ENCODE measurements at places on chromosomes 5 and 9. TPM values are rescaled to one million over a fixed set of nuclear protein-coding genes. Genes with fewer than 3 reads are reported as not detected.

GRCh38 chr5:1294835-1295649 lies at the start of gene TERT:
TERT (minus strand) TSS chr5:1295068; CDS start chr5:1294989, 79 bp downstream.
- peak within 1 kb of the TSS; percentile 67 for H3K4me3 ChIP-seq
- H3K27me3 ChIP-seq = no peaks in the 10 kb centered on the region
- H3K4me1 ChIP-seq = peaks cover 26% of the 10 kb centered on the region
- no peak within 1 kb of the TSS for H3K27ac ChIP-seq
- DNase-seq = peak; percentile 92

DNA sequence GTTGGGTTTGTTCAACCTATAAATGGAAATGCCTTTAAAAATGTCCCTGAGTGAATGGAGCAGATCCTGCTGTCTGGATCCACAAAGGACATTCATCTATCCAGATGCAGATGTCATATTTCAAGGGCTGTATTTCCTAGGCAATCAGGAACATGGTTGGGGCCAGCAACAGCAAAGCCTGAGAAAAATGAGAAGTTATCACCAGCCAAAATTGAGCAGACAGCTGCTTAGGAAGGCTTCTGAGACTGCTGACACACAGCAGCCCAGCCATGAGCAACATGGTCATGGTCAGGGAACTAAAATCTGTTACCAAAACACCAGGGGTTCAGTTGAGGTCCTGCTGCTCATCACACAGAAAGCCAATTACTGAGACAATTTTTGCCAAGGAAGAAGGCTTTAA lies 9.2 kb upstream of the IL7R start:
- no peaks in the 10 kb centered on the region for H3K4me1 ChIP-seq
- no peak overlapping the region for H3K27ac ChIP-seq
- no peaks in the 10 kb centered on the region for H3K36me3 ChIP-seq
- H3K27me3 ChIP-seq = no peaks in the 10 kb centered on the region

DNA sequence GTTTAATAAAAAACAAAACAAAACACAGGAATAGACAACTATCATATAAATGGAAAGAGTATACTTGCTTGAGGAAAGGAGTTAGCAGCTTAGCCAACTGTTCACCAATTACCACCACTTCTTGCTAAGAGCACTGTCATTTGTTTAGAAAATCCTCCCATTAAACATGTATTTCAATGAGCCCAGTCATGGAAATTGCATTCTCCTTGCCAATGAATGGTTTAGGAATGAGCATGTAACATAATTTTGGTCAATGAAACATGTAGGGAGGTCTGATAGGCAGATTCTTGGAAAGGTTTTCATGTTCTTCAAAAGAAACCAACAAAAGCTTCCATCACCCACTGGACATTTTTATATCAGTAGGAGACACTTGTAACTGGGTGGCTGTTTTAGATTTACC lies 502.8 kb upstream of the PAPPA start:
- no peak overlapping the region for H3K27ac ChIP-seq
- no peaks in the 10 kb centered on the region for H3K36me3 ChIP-seq
- H3K4me1 ChIP-seq = no peaks in the 10 kb centered on the region
- H3K27me3 ChIP-seq = no peaks in the 10 kb centered on the region
- no peak overlapping the region for H3K4me3 ChIP-seq

The GAPVD1 gene
- total RNA-seq = 31.2 TPM

DNA sequence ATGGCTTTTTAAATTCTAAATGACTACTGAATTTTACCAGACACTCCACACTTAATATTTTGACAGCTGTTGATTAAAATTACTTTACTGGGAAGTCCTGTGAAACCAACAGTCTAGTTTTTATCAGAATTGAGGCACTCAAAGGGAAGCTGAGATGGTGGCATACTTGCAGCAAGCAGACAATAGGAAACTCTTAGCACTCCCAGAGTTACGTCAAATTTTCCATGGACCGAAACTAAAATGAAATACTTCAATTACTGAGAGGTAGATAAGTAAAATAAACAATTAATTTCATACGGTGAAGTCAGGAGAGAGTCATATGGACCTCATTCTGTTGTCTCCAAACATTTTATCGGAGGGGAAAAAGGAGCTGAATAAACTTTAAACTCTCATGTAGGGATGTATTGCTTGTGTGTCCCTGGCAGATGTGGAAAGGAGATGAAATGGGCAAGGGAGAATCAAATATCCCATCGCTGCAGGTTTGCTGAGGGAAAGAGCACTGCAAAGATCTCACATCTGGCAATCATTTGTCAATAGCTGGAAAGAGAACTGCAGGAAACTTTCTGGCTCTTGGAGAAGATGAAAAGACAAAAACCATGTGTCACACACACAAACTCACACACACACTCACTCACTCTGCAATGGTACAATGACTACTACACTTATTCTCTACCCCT lies 189.4 kb downstream of the BNC2 start:
- DNase-seq = no peak
- H3K27ac ChIP-seq = no peak overlapping the region
- no peaks in the 10 kb centered on the region for H3K4me1 ChIP-seq
- no peak overlapping the region for H3K4me3 ChIP-seq
- no peaks in the 10 kb centered on the region for H3K27me3 ChIP-seq
- H3K36me3 ChIP-seq = no peaks in the 10 kb centered on the region

The SOHLH1 gene
- not detected for total RNA-seq

GRCh38 chr9:106775960-106776359 lies 87.0 kb upstream of the ZNF462 start:
- DNase-seq = no peak
- no peaks in the 10 kb centered on the region for H3K4me1 ChIP-seq
- H3K27me3 ChIP-seq = no peaks in the 10 kb centered on the region

- H3K4me1 ChIP-seq = no peaks in the 10 kb centered on the region
- no peak overlapping the region for H3K4me3 ChIP-seq
- no peak for DNase-seq
- H3K36me3 ChIP-seq = no peaks in the 10 kb centered on the region
- no peaks in the 10 kb centered on the region for H3K27me3 ChIP-seq
Measured at GRCh38 chr9:135455401-135456030, 24.1 kb upstream of the PPP1R26 start.

The PCSK5 gene
- not detected for total RNA-seq

DNA sequence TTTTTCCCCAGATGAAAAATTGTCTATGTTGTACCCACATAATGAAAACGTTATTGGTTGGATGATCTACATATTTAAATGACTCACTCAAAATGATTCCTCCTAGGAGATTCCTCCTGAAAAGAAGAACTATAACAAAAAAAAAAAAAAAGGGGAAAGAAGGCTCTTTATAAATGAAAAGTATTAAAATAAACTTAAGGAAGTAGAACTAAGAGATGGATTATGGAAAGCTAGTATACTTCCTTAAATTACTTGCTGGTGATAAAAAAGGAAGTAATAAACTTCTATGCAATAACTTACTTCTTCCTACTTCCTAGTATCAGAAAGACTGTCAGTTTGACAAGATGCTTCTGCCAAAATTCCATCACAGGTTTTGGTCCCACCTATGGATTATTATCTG lies 1087.7 kb downstream of the CDH12 start:
- no peak overlapping the region for H3K4me3 ChIP-seq
- no peaks in the 10 kb centered on the region for H3K36me3 ChIP-seq
- no peak for DNase-seq

GRCh38 chr5:110053205-110053604 lies 363.5 kb downstream of the MAN2A1 start:
- no peak overlapping the region for H3K4me3 ChIP-seq
- no peak for DNase-seq
- no peaks in the 10 kb centered on the region for H3K27me3 ChIP-seq
- H3K36me3 ChIP-seq = no peaks in the 10 kb centered on the region
- no peak overlapping the region for H3K27ac ChIP-seq

DNA sequence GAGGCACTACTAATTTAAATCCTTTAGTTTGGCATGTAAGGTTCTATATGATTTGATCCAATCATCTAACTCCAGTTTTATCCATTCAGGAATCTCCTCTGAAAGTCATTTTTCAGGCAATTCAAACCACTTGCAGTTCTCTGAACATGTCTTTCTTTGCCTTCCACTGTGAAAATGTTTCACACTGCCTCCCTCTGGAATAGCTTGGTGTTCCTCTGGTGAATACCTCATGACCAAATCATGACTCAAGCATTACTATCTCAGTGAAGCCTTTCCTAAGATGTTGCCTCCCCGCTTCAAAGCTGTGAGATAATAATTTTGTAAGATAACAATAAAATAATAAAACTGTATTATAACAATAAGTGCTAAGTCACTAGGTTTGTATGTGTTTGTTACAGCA lies 981.1 kb downstream of the DTWD2 start:
- DNase-seq = no peak
- H3K4me1 ChIP-seq = no peaks in the 10 kb centered on the region
- H3K36me3 ChIP-seq = no peaks in the 10 kb centered on the region
- no peak overlapping the region for H3K4me3 ChIP-seq
- no peaks in the 10 kb centered on the region for H3K27me3 ChIP-seq

Measured in Karpas-422 (cell line).